ENCODE measurements at places on chromosomes 2 and 18.
A peak's percentile ranks its signal among the peaks of the same experiment; 100 is the strongest.

DNA sequence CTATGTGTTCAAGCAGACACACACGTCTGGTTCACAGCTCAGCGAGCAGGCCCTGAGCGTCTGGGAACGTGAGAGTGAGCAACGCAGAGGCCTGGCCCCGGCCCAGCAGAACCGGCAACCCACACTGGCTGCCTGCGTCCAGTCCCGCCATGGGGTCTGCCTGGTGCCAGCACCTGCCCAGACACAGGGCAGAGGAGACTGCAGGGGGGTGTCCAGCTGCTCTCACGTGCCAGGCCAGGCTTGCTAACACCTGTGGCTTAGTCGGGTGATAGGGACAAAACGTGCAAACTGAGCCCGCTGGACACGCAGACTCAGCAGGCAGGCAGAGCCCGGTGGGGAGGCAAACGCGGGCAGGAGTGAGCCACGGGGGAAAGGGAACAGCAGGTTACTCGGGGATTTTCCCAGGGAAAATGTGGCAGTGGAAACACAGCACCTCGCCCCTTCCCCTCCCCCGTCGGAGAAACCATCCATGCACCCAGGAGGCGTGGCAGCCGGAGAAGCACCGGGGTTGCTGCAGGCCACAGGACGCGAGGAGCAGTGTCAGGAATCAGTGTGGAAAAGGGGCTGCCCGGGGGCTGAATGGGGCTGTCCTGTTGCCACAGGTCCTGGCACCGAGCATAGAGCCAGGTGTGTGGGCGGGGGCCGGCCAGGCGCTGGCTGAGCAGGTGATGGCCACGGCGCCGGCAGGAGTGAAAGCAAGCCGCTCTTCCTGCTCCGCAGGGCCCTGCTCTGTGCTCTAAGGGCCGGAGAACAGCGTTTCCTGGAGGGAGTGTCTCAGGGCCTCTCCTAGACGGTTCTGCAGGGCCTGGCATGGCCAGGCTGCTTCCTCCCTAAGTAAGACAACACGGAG is 154.7 kb downstream of the HDAC4 start:
- no peak for DNase-seq

DNA sequence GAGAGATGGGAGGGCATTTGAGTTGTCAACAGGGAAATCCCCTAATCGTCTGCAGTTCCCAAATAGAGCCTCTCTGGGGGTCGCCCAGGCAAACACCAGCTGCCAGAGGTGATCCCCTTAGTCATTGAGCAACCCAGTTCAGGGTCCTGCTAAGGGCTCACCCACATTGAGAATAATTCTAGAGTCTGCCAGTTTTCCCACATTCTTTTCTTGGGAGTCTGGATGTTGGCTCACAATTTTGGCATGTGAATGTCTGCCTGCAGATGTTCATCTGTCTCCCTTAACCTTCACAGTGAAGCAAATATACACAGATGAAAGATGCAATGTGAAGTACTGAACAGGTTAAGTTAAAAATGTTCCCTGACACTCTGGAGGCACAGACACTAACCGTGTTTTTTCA is 11.4 kb upstream of the SMIM21 start:
- no peak for DNase-seq

DNA sequence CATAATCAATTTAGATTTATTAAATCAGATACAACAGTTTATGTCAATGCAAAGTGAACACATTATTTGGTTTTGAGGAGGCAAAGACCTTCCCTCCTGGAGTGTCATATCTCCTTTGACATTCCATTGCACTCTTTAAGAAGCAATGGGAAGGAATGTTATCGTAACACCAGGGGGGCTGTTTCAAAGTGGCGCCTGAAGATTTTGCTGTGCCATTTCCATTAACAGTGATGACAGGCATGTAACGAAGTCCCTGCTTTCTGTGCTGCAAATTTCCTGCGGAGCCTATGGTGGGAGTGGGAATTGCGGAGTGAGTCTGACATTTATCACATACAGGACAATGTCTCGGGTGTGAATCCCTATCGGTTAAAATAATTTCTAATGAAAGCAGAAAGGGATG is 499.6 kb upstream of the RAB6C start:
- no peak for DNase-seq

GRCh38 chr2:179861416-179862067 is at the start of gene ZNF385B:
TSS of gene ZNF385B (minus strand) at chr2:179861612.
- DNase-seq, result no peak

GRCh38 chr2:18721038-18721922 is 131.9 kb upstream of the NT5C1B start:
- no peak for DNase-seq

DNA sequence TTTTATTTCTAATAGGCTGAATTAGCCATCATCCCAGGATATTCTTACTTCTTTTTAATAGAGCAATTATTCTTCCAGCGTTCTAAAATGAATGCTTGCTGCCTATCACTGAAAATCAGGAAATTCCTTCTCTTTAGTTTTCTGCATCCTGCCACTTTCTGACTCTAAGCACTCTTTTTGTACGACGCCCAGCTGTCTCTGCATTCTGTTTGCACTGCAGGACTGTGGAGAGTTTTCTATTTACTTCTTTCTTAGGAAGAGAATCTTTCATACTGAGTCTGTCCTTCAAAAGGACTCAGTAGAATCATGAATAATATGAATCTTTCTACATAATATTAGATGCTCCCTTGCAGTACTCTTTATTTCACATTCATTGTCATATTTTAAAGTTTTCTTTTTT is 360.4 kb upstream of the DSEL start:
- no peak for DNase-seq

GRCh38 chr2:39027421-39027820 is 93.4 kb downstream of the SOS1 start:
- no peak for DNase-seq

- no peak for DNase-seq
Measured at GRCh38 chr2:226849349-226849748, 13.5 kb downstream of the RHBDD1 start.

- no peak for DNase-seq
Measured at GRCh38 chr2:109382951-109383350, 230.8 kb downstream of the SEPTIN10 start.

DNA sequence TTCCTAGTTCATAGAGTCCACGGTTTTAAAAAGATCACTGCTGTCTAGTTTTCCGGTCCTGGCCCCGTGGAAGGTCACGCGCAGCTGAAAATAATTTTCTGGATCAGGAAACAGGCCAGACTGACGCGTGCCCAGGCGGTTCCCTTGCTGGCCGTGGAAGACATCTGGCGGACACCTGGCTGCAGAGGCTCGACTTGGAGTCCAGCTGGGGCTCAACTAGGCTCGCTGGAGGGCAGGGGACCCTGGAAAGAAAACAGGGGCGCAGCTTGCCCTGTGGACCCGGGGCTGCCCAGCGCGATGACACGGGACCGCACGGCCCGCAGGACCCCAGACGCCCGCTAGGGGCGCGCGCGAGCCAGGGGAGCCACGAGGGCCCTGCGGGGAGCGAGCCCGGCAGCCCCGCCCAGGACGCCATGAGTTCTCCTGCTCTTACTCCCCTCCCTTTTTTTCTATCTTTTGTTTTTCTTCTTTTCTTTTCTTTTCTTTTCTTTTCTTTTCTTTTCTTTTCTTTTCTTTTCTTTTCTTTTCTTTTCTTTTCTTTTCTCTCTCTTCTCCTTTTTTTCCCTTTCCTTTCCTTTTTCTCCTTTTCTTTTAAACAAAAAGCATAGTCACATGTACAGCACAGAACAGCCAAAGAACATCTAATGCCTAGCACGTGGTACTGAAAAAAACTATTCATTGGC is 43.2 kb upstream of the UBE2F start:
- peak; percentile 75 for DNase-seq

GRCh38 chr2:113076954-113077669 is 9.3 kb downstream of the IL1F10 start:
- no peak for DNase-seq

DNA sequence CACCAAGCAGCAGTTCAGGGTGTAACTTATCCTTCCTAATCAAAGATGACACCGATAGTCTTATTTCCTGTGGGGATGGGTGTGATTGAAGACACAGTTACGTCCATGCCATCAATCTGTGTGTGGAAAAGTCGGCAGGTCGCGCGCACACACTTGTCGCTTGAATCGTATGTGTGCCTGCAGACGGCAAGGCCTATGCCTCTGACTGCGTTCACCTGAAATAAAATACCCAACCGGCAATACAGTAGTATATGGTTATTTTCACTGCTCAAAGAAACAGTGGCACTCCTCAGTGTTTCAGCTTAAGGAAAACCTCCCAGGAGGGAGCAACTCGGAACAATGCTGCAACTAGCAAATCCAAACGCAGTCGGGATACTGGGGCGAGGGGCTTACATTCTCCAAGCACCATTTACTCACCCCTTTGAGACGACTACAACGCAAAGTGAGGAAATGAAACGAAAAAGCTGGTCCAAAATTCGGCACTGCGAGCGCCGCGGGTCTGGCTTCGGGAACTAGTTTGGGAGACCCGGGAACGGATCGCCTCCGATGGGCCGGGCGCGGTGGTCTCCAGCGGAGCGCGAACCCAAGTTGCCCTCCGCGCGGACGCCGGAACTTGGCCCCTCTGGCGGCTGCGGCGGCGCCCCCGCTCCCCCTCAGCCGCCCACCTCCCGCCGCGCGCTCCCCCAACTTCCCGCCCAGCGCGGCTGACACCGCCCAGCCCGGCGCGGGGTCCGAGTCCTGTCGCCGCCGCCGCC is 675 bp downstream of the PRKD3 start:
- peak; percentile 37 for DNase-seq

- no peak for DNase-seq
Measured at GRCh38 chr2:4973973-4974372, 718.2 kb upstream of the SOX11 start.

- DNase-seq, result no peak
Measured at GRCh38 chr2:121135168-121135853, 149.7 kb downstream of the TFCP2L1 start.

DNA sequence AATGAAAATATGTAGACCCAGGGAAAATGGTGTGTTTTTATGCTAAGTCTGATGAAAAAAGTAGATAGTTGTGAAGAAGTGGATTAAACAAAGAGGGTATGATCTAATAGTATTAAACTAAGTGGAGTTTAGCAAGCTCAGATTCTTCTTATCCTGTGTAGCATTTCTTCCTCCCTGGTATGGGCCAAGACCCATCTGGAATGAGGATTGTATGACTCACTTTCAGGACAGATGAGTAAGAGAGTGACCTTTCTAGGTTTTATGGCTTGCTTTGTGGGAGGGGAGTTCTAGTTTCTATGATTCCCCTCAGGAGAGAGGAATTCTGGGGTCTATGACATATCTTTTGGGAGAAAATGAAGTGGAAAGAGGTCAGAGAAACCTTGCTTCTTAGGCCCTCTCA is 550.1 kb downstream of the SPAG16 start:
- DNase-seq, result no peak

DNA sequence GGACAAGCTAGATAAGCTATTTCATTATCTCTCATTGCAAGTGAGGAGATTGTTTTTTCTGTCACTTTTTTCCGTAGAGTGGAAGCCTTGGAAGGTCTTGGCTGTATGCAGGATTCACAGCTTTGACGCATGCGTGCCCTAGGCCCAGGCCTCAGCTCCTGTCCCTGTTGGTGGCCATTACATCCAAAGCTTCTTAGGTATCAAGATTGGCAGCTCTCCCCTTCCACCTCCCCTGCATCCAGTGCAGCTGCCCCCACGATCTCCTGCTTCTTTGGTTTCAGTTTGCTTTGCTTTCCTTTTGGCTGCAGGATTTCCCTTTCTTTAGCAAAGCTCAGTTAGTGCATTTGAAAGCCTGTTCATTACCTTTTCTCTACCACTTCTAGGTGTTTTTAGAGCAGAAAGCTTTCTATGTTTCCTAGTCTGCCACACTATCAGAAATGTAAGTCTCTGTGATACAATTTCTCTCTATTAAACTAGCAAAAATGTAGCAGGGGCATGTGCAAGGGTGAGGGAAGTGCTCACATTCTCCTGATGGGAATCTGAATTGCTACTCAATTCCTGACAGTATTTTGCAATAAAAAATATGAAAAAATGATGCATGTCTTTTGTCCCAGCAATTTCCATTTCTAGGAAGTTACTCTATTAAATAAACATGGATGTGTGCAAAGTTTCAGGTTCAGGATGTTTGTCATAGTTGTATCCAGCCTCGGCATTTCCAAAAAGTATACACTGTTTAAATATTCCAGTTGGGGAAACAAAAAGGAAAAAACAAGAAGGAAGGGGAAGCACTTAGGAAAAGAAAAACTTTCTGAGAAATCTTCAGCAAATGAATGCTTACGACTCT is 91.2 kb downstream of the LIPG start:
- DNase-seq, result no peak

DNA sequence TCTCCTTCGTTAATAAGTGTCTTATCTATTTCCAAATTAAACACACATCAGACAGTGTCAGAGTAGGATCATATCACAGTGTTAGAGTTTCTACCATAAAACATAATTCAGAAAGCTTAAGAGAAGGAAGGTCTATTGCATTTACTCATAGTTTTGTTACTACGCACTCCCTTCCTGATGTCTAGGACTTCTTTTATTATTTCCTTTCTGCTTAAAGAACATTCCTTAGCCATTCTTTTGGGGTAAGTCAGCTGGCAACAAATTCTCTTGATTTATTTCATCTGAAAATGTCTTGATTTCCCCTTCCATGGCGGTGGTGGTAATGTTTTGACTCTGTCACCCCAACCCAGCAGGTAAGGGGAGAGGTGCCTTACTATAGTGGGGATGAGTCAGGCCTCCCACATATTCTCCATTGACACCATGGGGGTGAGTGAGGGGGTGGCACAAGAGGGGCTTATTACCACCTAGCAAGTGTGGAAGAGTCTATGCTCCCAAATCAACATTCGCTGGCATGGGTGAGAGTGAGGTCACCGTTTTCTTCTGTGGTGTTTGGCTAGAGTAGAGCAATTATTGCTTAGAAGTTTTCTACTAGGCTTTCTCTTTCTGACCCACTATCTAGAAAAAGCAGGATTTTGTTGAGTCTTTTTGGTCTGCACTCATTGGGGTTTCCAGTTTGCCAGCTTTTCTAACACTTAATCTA is 29.9 kb downstream of the ABCB11 start:
- DNase-seq, result no peak
